Psoas muscle (tissue), 8 donors: ENCODE measurements at places on chromosomes 1 and 21. TPM values are rescaled to one million over a fixed set of nuclear protein-coding genes. Genes with fewer than 3 reads are reported as not detected.

GRCh38 chr1:75616436-75617433 lies 5.8 kb upstream of the SLC44A5 start:
- DNase-seq, result peak; percentile 49

GRCh38 chr1:206863266-206863665 lies 2.2 kb upstream of the IL20 start:
- DNase-seq, result no peak

- DNase-seq, result peak; percentile 66
These were observed 60.5 kb downstream of the ERI3 start for GRCh38 chr1:44294588-44295007.

The P3R3URF gene
- not detected for polyA plus RNA-seq

The NGF gene
- 0.59 TPM for polyA plus RNA-seq

- no peak for DNase-seq
These were observed 1.2 kb upstream of the EXTL1 start for GRCh38 chr1:26020330-26020768.

The OR11L1 gene
- polyA plus RNA-seq, result not detected

GRCh38 chr1:89200663-89201062 lies 1.9 kb upstream of the GBP4 start:
- DNase-seq, result no peak

DNA sequence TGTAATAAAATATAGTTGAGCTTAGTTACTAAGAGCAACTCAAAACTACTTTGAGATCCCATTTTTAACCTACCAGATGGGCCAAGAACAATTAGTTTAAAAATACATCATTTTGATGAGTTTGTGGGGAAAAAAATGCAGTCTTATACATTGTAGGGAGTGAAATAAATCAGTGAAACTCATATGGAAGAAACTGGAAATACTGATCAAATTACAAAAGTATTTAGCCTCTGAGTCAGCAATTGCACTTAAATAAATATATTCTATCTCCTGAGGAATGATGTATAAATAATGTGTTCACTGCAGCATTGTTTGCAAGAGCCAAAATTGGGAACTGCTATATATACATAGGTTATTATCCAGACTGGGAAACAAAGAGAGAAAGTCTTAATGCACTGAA lies 4.6 kb upstream of the SMCP start:
- no peak for DNase-seq

DNA sequence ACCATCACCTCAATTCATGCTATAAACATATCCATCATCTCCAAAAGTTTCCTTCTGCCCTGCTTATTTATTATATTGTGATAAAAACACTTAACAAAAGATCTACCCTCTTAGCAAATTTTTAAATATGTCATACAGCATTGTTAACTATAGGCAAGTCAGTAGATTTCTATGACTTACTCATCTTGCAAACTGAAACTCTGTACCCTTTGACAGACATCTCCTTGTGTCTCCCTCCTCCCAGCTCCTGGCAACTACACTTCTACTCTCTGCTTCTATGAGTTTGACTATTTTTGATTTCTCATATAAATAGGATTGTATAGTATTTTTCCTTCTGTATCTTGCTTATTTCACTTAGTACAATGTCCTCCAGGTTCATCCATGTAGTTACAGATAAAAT lies 174.8 kb downstream of the TNFSF18 start:
- no peak for DNase-seq

The ARTN gene
- polyA plus RNA-seq, result 0.06 TPM

The RASAL2 gene
- polyA plus RNA-seq, result 2.8 TPM

The OR6N1 gene
- polyA plus RNA-seq, result not detected

The RAB3B gene
- polyA plus RNA-seq, result not detected

The TPTE gene
- polyA plus RNA-seq, result not detected

DNA sequence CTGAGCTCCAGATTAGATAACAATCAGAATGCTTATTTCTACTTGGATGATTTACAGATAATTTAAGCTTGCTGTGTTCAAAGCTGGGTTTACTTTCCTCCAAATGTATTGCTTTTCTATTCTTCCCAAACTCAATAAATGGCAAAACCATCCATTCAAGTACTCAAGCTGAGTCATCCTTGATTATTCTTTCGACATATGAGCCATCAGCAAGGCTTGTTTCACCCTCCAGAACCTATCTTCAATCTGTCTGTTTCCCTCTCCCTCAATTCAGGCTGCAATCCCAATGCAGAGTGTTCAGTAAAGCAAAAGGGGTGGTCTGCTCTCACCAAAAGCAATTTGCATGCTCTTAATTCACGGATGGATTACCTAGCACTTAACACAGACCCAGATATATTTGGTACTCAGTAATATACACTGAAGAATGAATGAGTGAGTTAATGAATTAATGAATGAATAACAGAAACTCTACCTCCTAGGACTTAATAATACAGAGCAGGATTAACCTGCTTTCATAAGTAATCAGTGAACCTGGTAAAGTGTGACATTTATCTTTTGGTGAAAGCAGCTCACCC lies 41.9 kb downstream of the DDR2 start:
- no peak for DNase-seq

GRCh38 chr1:213987927-213988506 lies at the start of gene PROX1:
Gene PROX1, plus strand, starts transcription at chr1:213987973. Its CDS starts 8,563 bp downstream, at chr1:213996536.
- DNase-seq, result peak; percentile 57
